ENCODE measurements at places on chromosomes 4 and X.

DNA sequence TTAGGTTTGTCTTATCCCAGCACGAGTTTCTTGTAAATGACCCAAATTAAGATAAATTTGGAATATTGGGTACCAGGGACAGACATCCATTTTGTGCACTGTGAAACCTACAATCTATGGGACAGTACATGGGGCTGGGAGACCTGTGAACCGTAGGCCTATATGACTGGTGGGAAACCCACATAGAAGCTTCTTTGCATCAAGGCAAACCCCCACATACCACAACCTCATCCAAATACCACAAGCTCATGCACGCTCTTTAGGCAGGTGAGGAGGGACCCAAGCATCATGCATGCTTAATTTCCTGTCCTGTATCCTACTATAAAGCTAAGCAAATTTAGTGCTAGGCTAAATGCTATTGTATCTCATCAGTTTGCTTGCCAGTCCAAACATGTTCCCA, 47.8 kb downstream of the NIPAL1 start:
- no peak for DNase-seq

GRCh38 chr4:40214661-40215418, 18.0 kb downstream of the RHOH start:
- DNase-seq, result no peak

- DNase-seq, result no peak
Measured at GRCh38 chr4:87978681-87979080, 3.2 kb downstream of the SPP1 start.

DNA sequence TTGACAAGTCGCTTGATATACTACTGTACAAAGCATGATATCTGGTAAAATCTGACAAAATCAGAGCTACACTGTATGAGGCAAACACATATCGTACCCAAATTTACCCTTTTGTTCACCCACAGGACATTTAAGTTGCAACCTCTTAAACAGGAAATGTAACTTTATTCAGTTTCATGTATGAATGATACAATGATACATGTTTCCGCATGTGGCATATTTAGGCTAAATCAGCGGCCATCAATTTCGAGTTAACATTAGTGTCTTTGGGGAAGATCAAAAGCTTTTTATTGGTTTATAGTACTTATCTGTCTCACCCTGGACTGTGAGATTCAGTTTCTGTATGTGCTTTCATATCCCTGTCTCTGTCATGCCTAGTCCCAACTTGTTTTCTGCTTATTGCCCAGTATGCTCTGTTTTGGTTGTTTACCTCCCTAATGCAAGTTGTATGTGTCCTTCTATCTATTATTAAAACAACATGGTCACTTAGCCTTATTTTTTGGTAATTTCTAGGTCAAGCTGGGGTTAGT, 97.3 kb upstream of the HPRT1 start:
- no peak for DNase-seq

- DNase-seq, result no peak
Measured at GRCh38 chrX:139967300-139967699, 2.0 kb upstream of the CXorf66 start.

Measured in HTR-8/SVneo (cell line).